Fibroblast of the conjunctiva (primary cell): ENCODE measurements at places on chromosomes 4 and X.

DNA sequence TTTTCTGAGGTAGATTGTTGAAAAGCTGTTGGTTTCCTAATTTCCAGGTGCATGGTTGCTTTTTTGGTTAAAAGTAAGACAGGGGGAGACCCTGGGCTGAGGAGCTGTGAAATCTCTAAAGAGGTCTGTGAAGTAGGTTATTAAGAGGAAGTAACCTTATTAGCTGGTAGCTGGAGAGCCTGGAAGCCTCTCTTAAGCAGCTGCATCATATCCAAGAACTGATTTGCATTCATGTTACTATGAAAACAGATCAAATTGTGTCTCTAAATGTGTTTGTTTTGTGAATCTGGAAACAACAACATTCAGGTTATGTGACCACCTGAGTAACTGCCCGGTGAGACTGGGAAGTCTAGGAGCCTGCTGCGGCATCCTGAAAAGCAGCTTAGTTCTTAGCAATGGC, 54.1 kb downstream of the ARHGAP10 start:
- DNase-seq, result no peak

GRCh38 chrX:11266573-11267003, 26.6 kb upstream of the AMELX start:
- DNase-seq, result no peak

GRCh38 chr4:74159143-74159709, 1.3 kb downstream of the MTHFD2L start:
- DNase-seq, result no peak

DNA sequence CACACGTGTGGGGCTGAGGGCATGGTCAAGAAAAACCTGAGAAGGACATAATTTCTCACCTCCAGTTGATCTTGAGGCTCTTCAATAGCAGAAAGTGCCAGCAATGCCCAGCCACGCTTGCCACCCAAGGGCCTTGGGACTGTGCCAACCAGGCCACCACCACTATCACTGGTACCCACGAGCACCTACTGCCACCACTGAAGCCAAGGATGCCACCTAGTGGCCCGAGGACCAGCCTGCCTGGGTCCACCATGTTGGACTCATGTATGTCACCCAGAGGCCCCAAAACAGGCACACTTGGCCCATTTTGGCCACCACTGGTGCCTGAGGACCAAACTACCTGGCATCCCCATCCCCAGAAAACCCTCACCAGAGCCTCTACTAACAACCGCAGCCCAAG, 191.8 kb downstream of the ADAM29 start:
- DNase-seq, result no peak

DNA sequence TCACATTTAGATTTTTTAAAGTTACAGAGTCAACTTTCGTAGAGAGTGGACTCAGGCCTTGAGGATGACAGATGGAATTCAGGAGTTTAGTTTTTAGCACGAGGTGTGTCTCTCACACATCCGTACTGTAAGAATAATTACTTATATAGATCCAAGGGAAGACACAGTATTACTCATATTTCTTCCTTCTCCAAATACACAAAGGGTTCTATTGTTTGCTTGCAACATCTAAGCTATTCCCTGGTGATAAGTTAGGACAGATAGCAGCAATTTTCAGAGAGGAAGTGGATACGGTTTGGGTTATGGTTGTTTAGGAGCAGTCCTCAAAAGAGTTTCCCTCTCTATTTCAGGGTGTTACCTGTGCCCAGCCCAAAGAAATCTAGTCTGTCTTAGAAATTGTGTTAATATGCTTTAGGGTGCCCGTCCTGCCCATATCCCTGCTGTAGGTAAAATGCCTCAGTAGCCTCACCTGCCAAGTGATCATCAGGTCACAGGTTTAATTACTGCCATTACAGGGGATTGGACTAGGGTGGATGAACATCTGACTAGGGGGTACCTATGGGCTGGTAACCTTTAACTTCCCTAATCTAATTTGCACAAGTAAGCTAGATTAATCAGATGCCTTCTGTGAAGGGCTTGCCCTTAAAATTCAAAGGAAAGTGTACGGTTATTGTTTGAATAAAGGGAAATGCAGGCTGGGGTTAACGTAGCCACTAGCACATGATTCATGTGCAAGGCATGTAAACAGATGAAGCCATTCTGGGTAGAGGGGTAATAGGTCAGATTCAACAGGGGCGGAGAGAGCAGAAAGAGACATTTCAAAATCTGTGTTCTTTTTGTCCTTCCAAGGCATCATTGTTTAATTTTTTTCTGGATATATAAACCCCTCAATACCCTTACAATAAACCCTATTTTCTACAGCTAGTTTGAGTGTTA, 8.7 kb upstream of the PPP3CA start:
- peak; percentile 78 for DNase-seq

GRCh38 chr4:31192341-31192740, 472.2 kb downstream of the PCDH7 start:
- no peak for DNase-seq

DNA sequence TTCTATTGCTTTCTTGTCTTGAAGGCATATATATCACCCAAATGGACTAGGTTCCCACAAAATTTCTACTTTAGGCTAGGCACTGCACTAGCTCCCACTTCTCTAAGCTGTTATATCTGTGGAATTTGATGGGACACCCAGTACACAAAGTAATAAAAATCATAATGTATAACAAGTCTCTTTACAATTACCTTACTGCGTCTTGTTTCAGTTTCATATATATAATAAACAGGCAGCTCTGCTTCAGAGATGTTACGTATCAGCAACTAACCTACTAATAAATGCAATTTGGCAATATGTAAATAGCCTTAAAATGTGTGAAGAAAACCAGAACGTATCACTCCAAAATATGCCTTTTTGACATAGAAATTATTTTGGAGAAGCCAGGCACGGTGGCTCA, 42.0 kb upstream of the UGDH start:
- no peak for DNase-seq

- DNase-seq, result peak; percentile 37
Observed at GRCh38 chr4:158051401-158052235, 121.2 kb downstream of the GASK1B start.

DNA sequence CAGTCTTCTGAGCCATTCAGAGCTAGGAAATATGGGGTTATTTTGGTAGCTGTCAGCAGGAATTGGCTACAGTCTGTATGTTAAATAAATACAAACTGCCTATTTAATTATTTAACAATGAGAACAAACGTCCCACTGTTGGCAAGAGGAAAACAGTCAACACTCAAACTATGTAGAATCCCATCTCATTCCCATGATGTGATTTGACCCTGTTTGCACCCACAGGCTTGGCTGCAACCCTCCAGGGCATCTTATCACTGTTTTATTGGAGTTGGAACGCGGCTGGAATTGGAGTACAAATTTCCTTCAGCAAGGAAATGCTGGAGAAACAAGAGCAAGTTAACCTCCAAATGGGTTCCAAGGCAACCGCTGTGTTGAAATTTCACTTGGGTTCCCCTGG, 124.0 kb downstream of the KIT start:
- DNase-seq, result no peak

DNA sequence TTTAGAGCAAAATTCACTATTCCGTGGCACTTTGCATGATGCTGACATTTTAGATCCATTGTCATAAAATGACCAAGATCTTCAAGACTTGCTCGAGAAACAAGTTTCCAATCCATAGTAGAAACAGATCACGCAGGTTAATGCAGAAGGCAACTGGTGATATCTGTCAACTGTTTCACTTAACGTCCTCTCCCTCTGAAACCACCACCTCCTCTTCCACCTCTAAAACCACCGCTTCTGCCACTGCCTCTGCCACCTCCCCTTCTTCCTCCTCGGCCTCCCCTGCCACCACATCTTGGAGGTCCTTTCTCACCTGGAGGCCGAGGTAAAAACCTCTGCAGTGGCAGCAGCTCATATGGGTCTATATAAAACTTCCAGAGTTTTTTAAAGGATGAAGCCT, 84.6 kb upstream of the IRF2 start:
- DNase-seq, result no peak

- DNase-seq, result no peak
Observed at GRCh38 chr4:165539801-165540200, 161.0 kb downstream of the CPE start.

- DNase-seq, result peak; percentile 40
Observed at GRCh38 chrX:15946783-15947580, 92.4 kb upstream of the AP1S2 start.

DNA sequence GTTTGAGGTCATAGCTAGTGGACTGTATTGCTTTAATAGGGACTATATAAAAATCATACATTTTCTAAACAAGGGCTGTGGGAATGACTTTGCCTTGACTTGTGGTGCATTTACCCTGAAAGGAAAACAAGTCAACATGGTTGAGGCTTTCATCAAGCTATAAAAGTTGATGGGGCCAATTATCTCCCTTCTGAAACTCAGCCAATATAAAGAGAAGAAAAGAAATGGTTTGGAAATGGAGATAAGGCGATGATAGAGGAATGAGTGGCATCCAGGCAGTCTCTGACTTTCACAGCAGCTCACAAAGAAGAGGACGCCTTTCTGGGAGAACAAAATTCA, 118.7 kb downstream of the SMARCA1 start:
- no peak for DNase-seq

DNA sequence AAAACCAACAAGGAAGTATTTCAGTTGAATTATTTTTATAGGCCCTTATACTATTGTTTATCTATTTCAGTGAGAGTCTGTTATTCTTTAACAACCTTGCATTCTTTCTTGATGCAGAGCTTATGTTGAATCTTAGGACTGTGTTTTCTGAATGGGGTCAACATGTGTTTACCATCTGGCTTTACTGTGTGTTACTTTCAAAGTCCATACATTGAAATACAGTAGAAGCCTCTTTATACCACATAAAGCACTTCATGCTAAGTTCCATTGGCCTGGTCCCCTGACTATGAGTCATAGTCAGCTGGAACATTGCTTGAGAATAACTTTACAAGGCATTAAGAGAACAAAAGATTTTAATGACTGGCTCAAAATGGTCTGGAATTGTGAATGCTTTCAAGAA, 152.6 kb downstream of the GASK1B start:
- peak; percentile 87 for DNase-seq

GRCh38 chr4:2591189-2591588, 54.7 kb downstream of the FAM193A start:
- DNase-seq, result no peak

DNA sequence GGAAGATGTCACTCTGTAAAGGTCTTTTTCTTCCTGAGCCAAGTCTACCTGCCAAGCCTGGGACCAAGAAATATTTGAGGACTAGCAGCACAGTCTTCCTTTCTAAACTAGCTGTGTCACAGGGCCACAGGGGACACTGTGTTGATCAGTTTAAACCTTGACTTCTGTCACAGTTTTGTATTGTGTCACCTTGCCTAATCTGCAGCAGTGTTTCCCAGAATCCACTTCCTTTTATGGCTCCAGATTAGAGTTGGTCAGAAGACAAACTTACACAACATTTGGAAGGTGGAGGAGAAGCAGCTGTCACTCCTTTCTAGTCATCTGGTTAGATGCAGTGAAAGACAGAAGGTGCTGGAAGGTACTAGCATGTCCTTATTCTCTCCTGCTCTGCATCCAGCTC, 143.1 kb upstream of the BCOR start:
- no peak for DNase-seq

DNA sequence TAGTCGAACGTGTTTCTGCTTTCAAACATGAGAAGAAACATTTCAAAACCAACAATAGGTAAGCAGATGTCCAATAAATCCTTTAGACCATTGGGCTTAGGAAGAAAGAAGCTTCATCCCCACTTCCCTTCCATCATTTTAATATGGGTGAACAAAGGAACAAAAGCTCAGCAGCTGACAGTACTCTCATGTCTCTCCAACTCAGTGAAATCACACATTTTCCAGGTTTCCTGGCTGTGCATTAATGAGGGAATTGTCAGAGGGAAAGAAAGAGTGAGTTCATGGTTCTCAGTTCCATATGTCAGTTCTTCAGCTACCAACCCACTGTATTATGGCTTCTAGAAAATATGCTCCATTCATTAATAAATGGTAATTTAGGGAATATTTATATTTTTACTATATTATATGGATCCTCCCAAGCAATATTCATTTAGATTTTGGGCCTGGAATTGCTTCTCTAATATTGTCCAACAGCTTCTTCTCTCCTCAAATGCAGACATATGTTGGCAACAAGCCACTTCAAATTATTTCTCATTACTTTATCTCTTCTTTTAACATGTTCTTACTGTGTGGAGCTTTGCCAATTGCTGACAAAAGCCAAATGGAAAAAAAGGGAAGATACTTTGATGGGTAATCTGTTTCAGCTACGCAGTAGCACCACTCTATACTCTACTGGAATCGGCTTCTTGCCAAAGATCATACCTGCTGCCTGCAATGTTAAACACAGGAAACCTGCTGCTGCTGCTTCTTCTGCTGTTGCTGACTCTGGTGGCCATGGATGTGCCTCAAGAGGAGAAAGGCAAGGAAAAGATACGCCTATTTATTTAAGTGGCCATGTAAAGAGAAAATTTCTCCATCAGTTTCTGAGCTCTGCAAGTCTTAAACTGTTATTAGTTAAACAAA, 1757.6 kb downstream of the ARAP2 start:
- DNase-seq, result no peak

GRCh38 chrX:40177489-40177888, 79.7 kb upstream of the BCOR start:
- no peak for DNase-seq

GRCh38 chrX:154019633-154020528, at the start of gene IRAK1:
IRAK1 (minus strand) TSS chrX:154019902; CDS start chrX:154019812, 90 bp downstream.
- DNase-seq, result no peak

GRCh38 chr4:76271248-76271647, 19.7 kb downstream of the FAM47E start:
- no peak for DNase-seq

- DNase-seq, result no peak
Observed at GRCh38 chrX:119177278-119177677, 49.7 kb upstream of the KIAA1210 start.

DNA sequence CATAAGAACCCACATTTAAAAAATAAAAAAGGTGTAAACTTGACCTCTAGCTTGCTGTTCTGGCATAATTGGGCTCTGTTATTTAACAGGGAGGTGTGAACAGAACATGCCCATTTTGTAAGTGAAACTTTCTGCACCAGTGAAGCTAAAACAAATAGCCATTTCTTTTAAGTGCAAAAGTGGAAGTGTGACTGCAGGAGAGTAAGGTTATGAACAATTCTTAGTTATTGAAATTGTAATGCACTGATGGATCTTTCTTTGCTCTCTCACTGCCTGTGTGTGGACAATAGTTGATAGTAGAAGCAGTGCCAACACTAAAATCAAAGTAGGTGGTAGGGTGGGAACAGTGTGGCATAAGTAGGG, 12.6 kb downstream of the P2RY10 start:
- DNase-seq, result no peak

GRCh38 chr4:89299153-89299791, 8.3 kb downstream of the GPRIN3 start:
- no peak for DNase-seq

DNA sequence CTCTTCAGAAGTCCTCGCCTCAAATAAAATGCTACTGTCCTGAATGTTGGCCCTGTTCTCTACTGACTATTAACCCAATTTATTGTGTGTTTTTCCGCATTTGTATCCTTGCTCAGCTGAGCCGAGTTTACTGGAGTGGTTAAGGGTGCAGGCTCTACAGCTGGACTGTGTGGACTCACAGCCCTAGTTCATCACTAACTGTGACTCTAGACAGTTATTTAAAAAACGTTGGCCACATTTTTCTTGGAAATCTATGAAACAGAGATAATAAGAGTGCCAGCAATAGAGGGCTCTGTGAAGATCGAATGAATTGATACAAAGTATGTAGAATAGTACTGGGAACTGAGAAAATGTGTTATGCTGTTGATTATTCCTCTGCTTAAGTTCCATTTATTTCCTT, 2.9 kb upstream of the GUF1 start:
- DNase-seq, result no peak

GRCh38 chr4:22264261-22264660, 251.6 kb downstream of the ADGRA3 start:
- no peak for DNase-seq

GRCh38 chr4:136573460-136573859, 958.8 kb downstream of the PCDH18 start:
- DNase-seq, result no peak

GRCh38 chrX:11992271-11992670, 146.0 kb upstream of the FRMPD4 start:
- DNase-seq, result no peak
